ENCODE measurements at places on chromosomes 2 and 18. TPM values are rescaled to one million over a fixed set of nuclear protein-coding genes. Genes with fewer than 3 reads are reported as not detected.

Gene SLC5A6
- total RNA-seq: 153 TPM

Gene TEX44
- not detected for total RNA-seq

Gene IMPACT
- total RNA-seq: 42.1 TPM

Gene CNGA3
- not detected for total RNA-seq

Gene CABYR
- total RNA-seq: 48.4 TPM

Gene CRACDL
- 0.14 TPM for total RNA-seq

Gene SLC38A11
- total RNA-seq: not detected
